ENCODE measurements at places on chromosomes 11 and 22. TPM values are rescaled to one million over a fixed set of nuclear protein-coding genes. Genes with fewer than 3 reads are reported as not detected.

DNA sequence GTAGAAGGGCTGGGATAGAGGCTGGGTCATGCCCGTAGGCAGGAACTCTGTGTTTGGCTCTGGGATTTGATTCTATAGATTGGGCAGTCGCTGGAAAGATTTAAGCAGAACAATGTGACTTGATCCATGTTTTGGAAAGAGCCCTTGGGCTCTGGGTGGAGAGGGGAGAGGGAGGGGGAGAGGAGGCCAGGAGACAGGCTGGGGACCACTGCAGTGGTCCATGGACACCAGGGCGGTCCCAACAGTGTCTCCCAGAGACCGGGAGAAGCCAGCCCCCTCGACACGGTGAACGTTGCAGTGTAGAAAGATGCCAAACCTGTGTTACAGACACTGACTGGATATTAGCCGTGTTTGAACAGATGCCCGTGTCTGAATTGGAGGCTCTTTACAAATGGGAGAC is 19.5 kb downstream of the PVALB start:
- H3K4me3 ChIP-seq = no peak overlapping the region
- peaks cover 14% of the 10 kb centered on the region for H3K27me3 ChIP-seq
- no peaks in the 10 kb centered on the region for H3K4me1 ChIP-seq
- DNase-seq = no peak

Gene TMEM179B
- total RNA-seq = 36.3 TPM

- H3K4me1 ChIP-seq = peaks cover 10% of the 10 kb centered on the region
- DNase-seq = no peak
- H3K27me3 ChIP-seq = peaks cover 7% of the 10 kb centered on the region
- H3K27ac ChIP-seq = no peak overlapping the region
Observed at GRCh38 chr11:65165410-65166317, 4.4 kb upstream of the SPDYC start.

- H3K36me3 ChIP-seq = peaks cover 27% of the 10 kb centered on the region
- no peak for DNase-seq
- H3K4me1 ChIP-seq = peaks cover 80% of the 10 kb centered on the region
- no peak overlapping the region for H3K4me3 ChIP-seq
- H3K27me3 ChIP-seq = no peaks in the 10 kb centered on the region
- no peak overlapping the region for H3K27ac ChIP-seq
Observed at GRCh38 chr11:78336877-78337553, 80.6 kb downstream of the GAB2 start.

DNA sequence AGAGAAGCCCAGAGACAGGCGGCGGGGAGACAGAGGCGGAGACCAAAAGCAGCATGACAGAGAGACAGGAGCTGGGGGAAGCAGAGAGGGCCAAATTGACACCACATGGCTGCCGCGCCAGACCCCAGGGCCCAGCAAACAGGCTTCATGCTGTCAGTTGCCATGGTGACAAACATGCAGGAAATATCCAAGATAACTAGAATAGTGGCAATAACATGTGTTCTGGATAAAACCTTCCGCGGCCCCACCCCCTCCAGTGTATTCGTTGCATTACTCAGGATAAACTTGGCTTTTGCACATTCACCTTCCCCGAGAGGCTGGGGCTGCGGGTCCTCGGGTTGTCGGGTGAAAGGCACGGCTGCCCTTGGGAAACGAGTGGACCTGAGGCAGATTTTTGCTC is 49.9 kb upstream of the CDON start:
- no peaks in the 10 kb centered on the region for H3K36me3 ChIP-seq
- H3K27ac ChIP-seq = no peak overlapping the region
- DNase-seq = no peak
- H3K4me1 ChIP-seq = peaks cover 3% of the 10 kb centered on the region
- H3K4me3 ChIP-seq = no peak overlapping the region

DNA sequence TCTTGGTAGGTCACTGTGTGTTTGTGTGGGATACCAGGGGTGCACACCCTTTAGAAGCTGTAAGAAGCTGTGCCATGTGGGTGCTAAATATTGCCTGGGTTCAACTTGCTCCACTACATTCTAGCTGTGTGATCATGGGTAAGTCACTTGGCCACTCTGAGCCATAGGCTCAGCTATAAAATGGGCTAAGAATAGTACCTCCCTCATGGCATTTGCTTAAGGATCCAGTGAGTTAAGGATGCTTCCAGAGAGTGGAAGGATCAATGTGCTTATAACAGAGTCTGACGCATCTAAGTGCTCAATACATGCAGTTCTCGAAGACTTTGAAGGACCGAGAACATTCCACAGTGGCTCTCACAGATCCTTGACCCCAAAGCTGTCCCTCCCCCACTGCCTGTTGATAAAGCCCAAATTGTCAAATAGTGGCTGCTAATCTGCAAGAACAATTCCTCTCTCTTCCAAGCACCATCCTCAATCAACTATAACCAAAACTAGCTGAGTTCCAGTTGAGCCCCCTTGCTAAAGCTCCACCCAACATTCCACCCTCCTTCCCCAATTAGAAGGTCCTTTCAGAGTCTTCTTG is 13.2 kb upstream of the TMPRSS6 start:
- H3K27ac ChIP-seq = peak overlapping the region; percentile 98
- no peaks in the 10 kb centered on the region for H3K27me3 ChIP-seq
- DNase-seq = no peak
- peak overlapping the region; percentile 81 for H3K4me3 ChIP-seq
- H3K36me3 ChIP-seq = peaks cover 57% of the 10 kb centered on the region

- no peak overlapping the region for H3K4me3 ChIP-seq
- no peaks in the 10 kb centered on the region for H3K27me3 ChIP-seq
- no peak overlapping the region for H3K27ac ChIP-seq
- H3K36me3 ChIP-seq = no peaks in the 10 kb centered on the region
Observed at GRCh38 chr11:105713696-105714095, 103.8 kb downstream of the GRIA4 start.

Gene KCTD14
- not detected for total RNA-seq

Gene IMMP1L
- 27.2 TPM for total RNA-seq

GRCh38 chr11:1116104-1116503 is 41.4 kb downstream of the MUC2 start:
- no peak overlapping the region for H3K27ac ChIP-seq
- DNase-seq = no peak
- no peak overlapping the region for H3K4me3 ChIP-seq
- H3K36me3 ChIP-seq = no peaks in the 10 kb centered on the region

Gene C11orf91
- not detected for total RNA-seq

Gene PLEKHA7
- 20.7 TPM for total RNA-seq

GRCh38 chr11:78083021-78083420 is 3.4 kb upstream of the NDUFC2 start:
- DNase-seq = no peak
- peaks cover 2% of the 10 kb centered on the region for H3K27me3 ChIP-seq
- H3K4me1 ChIP-seq = peaks cover 27% of the 10 kb centered on the region
- peaks cover 6% of the 10 kb centered on the region for H3K36me3 ChIP-seq

- no peak overlapping the region for H3K27ac ChIP-seq
- no peak for DNase-seq
- H3K4me1 ChIP-seq = no peaks in the 10 kb centered on the region
- no peaks in the 10 kb centered on the region for H3K27me3 ChIP-seq
- no peaks in the 10 kb centered on the region for H3K36me3 ChIP-seq
Observed at GRCh38 chr11:131824771-131825170, 454.4 kb downstream of the NTM start.

GRCh38 chr11:92219476-92219875 is 5.1 kb upstream of the FAT3 start:
- no peaks in the 10 kb centered on the region for H3K36me3 ChIP-seq
- no peak overlapping the region for H3K4me3 ChIP-seq
- no peak for DNase-seq
- H3K4me1 ChIP-seq = no peaks in the 10 kb centered on the region

Gene MUC6
- total RNA-seq = not detected

GRCh38 chr22:32602154-32602553 is 127.5 kb downstream of the FBXO7 start:
- no peaks in the 10 kb centered on the region for H3K36me3 ChIP-seq
- no peak overlapping the region for H3K4me3 ChIP-seq
- H3K27ac ChIP-seq = no peak overlapping the region
- H3K27me3 ChIP-seq = peaks cover 2% of the 10 kb centered on the region

DNA sequence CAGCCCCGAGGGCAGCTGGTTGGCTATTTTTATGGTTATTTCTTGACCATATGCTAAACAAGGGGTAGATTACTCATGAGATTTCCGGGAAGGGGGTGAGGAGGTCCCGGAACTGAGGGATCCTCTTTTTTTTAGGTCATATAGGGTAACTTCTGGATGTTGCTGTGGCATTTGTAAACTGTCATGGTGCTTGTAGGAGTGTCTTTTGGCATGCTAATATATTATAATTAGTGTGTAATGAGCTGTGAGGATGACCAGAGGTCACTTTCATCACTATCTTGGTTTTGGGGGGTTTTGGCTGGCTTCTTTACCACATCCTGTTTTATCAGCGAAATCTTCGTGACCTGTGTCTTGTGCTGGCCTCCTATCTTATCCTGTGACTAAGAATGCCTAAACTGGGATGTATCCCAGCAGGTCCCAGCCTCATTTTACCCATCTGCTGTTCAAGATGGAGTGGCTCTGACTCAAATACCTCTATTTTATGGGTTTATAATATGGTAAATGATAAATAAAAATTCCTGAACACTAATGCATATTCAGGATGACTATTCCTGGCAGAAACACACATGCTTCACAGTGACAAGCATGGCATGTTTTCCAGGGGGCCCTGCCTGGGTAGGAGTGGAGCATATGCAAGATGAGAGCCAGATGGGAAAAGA is 11.2 kb downstream of the KREMEN1 start:
- peaks cover 28% of the 10 kb centered on the region for H3K27me3 ChIP-seq
- H3K4me3 ChIP-seq = no peak overlapping the region

DNA sequence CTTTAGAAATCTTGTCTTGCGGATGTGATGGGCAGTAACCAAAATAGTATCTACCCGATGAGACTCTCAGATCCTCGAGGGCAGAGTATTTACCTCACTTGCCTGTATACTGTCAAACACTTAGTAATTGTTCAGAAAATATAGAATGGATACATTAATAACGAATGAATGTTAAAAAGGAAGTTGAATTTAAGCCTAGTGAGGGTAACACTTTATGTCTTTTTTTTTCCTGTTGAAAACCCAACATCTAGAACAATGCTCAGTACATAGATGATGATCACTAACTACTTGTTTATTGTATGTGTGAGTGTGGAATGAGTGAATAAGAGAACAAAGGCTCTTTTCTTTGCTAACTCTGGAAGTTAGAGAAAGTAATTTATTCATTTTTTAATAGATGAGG is 195.7 kb downstream of the MIAT start:
- H3K36me3 ChIP-seq = no peaks in the 10 kb centered on the region
- H3K27ac ChIP-seq = no peak overlapping the region
- DNase-seq = no peak
- no peak overlapping the region for H3K4me3 ChIP-seq
- no peaks in the 10 kb centered on the region for H3K4me1 ChIP-seq

Gene TMEM45B
- 0.37 TPM for total RNA-seq

GRCh38 chr11:21877151-21877550 is 315.7 kb upstream of the ANO5 start:
- H3K27me3 ChIP-seq = no peaks in the 10 kb centered on the region
- no peaks in the 10 kb centered on the region for H3K4me1 ChIP-seq
- no peak overlapping the region for H3K27ac ChIP-seq
- H3K4me3 ChIP-seq = no peak overlapping the region
- peaks cover 1% of the 10 kb centered on the region for H3K36me3 ChIP-seq

Gene TPH1
- total RNA-seq = 0.36 TPM

GRCh38 chr11:59614277-59615119 is 1.1 kb downstream of the OSBP start:
- peaks cover 24% of the 10 kb centered on the region for H3K36me3 ChIP-seq
- H3K4me3 ChIP-seq = peak overlapping the region; percentile 94
- peaks cover 47% of the 10 kb centered on the region for H3K4me1 ChIP-seq
- no peak for DNase-seq

DNA sequence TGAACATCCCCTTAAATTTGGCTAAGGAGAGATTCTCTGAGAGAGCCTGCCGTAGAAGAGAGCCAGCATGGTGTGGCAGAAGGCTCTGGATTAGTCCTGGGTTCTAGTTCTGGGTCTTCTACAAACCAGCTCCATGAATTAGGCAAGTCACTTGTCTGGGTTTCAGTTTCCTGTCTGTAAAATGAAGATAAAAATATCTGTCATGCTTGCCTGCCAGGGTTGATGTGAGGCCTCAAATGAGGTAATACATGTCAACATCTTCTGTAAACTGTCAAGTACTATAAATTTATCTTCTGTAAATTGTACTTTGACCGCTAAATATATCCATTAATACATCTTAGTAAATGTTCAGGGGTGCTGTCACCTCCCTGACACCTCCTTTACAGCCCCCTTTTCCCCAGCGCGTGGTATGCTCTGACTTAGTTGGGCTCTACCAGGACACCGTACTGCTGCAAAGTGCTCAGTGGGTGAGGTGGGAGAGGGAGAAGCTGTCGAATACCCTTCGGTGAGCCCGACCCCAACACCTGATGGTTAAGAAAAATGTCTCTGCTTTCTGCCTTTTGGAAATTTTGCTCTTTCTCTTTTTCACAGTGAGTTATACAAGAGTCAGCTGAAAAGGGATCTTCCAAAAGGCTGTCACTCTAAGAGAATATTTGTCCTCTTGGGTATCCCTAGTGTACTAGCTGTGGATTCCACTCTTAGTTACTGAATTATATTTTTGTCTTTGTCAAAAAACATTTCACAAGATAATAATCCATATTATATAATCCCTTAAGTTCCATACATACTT is 15.0 kb downstream of the RBX1 start:
- H3K27me3 ChIP-seq = no peaks in the 10 kb centered on the region
- H3K4me3 ChIP-seq = no peak overlapping the region
- peak overlapping the region; percentile 45 for H3K27ac ChIP-seq
- H3K36me3 ChIP-seq = peaks cover 51% of the 10 kb centered on the region
- peaks cover 15% of the 10 kb centered on the region for H3K4me1 ChIP-seq

Gene EXPH5
- 0.91 TPM for total RNA-seq

GRCh38 chr11:72730737-72731136 is 21.5 kb downstream of the ARAP1 start:
- H3K27ac ChIP-seq = no peak overlapping the region
- DNase-seq = no peak
- no peaks in the 10 kb centered on the region for H3K27me3 ChIP-seq
- H3K4me1 ChIP-seq = peaks cover 2% of the 10 kb centered on the region

- H3K27me3 ChIP-seq = no peaks in the 10 kb centered on the region
- H3K4me1 ChIP-seq = peaks cover 13% of the 10 kb centered on the region
- no peak overlapping the region for H3K4me3 ChIP-seq
- DNase-seq = no peak
Observed at GRCh38 chr11:95577716-95578460, 211.7 kb downstream of the FAM76B start.

GRCh38 chr11:134905517-134905916 is 493.5 kb upstream of the B3GAT1 start:
- no peaks in the 10 kb centered on the region for H3K4me1 ChIP-seq
- DNase-seq = no peak
- H3K4me3 ChIP-seq = no peak overlapping the region
- no peaks in the 10 kb centered on the region for H3K27me3 ChIP-seq
- H3K36me3 ChIP-seq = no peaks in the 10 kb centered on the region

DNA sequence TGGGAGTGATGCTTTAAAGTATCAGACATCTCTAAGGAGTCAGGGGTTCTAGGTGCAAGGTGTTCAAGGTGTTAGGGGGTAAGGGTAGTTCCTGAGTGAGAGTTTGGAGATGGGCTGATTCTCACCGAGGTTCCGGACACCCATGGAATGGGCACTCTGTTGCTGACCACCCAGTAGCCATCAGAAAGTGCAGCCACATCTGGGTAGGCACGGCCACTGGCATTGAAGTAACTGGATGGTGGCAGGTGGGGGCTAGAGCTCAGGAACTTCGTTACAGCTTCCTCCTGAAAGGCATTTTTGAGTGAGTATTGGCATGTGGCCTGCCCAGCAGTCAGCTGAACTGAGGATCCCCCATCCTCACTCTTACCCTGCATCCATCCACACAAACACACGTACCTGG is 3.0 kb upstream of the TAF10 start:
- H3K36me3 ChIP-seq = peaks cover 38% of the 10 kb centered on the region
- H3K27ac ChIP-seq = no peak overlapping the region
- DNase-seq = no peak
- no peaks in the 10 kb centered on the region for H3K27me3 ChIP-seq

Data from activated CD4-positive, alpha-beta T cell treated with anti-CD3 and anti-CD28 coated beads, Interleukin-2, amount 10 ng/mL, durations not matched to agents 24 days and 14 days (primary cell).